Erythroblast (primary cell): ENCODE measurements at places on chromosomes 7 and 10.

- DNase-seq: peak; percentile 58
These were observed 8.5 kb upstream of the SCD start for GRCh38 chr10:100338434-100339036.

- no peak for DNase-seq
These were observed 57.2 kb downstream of the MGAM2 start for GRCh38 chr7:142168746-142169145.

GRCh38 chr10:132118366-132118765, 52.6 kb downstream of the JAKMIP3 start:
- no peak for DNase-seq

- DNase-seq: no peak
These were observed 37.9 kb upstream of the AKR1C2 start for GRCh38 chr10:5041471-5042023.

DNA sequence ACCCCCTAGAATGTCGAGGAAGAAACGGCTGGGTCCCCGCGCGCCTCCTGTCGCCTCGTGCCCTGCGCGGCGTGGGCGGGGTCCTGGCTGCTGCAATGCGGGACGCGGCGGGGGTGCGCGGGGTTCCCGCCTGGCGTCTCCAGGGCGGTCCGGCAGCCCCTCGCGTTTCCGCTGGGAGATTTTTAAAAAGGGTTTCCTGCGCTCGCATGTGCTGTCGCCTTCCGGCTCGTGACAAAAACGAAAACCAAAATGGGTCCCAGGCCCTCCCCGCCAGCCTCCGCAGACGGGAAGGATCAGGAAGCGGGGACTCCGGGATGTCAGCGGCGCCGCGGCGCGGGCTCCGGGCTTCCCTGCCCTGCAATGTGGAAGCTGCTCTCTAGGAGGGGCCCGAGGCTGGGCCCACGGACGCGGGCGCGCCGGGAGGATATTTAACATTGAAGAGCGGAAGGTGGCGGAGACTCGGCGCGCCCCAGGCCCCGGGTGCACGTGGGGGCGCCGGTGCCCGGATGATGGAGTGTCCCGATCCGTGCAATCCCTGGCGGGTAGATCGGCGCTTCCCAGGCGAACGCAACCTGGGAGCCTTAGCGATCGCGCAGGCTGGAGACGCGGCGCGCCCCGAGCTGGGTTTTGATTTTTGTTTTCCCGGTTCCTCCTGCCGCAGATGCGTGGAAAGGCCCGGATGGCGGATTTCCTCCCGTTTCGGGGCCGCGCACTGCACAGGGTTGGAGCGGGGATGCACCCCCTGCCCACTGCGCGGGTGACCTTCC, 1.0 kb downstream of the PFKP start:
- peak; percentile 75 for DNase-seq

DNA sequence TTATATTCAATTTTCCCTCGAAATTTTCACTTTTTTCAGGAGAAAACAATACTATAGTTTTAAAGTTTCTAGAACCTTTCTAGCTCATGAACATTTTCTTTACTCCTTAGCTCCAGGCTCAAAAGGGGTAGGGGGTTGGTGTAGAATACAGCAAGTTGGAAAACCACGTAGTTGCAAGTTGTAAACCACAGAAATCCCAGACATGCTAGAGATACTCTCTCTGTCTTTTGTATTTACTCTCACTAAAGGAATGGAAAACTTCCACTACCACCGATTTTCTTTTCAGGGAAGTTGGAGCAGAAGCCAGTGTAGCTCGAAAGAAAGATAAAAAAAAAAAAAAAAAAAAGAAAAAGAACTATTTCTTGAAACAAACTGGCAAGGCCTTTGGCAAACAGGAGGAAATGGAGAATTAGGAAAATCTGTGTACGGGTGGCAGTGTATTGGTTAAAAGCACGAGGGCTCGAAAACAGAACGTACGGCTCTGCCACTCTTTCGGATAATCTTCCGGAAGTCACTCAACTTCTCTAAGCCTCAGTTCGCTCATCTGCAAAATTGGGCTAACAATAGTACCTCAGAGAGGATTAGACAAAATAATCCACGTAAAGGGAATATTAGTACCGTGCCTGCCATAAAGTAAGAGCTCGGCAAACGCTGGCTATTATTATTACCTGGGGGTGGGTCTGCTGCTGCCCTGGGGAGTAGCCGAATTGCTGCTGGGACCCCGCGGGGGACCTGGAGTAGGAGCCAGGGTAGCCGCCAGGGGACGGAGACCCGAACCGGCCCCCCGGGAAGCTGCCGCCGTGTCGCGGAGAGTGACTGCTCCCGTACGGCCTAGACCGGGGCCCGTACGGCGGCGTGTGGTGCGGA, 628 bp downstream of the MPLKIP start:
- peak; percentile 58 for DNase-seq
